ENCODE measurements at places on chromosomes 11 and 22.

GRCh38 chr11:94722735-94723134 is 45.4 kb upstream of the AMOTL1 start:
- DNase-seq, result no peak

GRCh38 chr11:117945047-117945810 is 16.0 kb upstream of the TMPRSS13 start:
- no peak for DNase-seq

DNA sequence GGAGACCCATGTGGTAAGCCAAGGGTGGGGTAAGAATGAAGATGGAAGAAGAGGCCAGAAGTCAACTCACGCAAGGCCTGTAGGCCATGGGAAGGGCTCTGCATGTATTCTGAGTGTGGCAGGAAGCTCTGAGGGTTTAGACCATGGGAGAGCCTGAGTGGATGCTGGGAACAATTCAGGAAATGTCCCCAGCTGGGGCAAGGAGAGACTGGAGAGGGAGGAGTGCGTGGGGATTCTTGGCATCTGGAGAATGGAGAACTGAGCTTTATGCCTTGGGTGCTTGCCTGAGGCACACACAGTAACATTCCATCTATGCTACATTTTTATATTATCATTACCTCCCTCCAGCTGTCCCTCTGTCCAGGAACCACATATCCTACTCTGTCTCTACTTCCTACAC is 50.4 kb upstream of the CD82 start:
- no peak for DNase-seq

DNA sequence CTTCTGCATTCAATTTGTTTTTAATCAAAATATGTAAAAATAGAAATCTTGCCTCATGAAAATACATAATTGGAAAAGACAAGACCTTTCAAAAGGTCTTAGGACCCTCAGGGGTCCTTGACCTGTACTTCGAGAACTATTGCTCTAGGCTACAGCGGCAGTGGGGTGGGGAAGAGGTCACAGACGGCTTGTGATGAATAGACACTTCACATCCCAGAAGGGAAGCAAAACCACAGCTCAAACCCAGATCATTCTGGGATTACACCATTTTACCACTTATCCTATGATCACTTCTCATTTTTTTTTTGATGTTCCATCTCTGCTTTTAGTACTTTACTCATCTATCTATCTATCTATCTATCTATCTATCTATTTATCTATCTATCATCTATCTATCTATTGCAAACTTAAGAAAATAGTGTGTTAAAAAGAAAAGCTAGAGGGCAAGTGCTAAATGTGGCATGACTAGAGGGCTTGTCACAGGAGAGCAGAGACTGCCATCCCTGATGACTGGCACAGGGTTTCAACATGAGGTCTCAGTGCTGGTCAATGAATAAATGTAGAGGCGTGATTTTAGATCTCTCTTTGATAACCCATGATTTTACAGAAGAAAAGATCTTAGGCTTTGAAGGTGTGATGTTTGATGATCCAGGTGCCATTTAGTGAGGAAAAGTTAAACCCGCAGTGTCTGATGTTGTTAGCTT is 37.1 kb downstream of the RNF141 start:
- DNase-seq, result no peak

- no peak for DNase-seq
These were observed 42.4 kb upstream of the TH start for GRCh38 chr11:2213890-2214526.

DNA sequence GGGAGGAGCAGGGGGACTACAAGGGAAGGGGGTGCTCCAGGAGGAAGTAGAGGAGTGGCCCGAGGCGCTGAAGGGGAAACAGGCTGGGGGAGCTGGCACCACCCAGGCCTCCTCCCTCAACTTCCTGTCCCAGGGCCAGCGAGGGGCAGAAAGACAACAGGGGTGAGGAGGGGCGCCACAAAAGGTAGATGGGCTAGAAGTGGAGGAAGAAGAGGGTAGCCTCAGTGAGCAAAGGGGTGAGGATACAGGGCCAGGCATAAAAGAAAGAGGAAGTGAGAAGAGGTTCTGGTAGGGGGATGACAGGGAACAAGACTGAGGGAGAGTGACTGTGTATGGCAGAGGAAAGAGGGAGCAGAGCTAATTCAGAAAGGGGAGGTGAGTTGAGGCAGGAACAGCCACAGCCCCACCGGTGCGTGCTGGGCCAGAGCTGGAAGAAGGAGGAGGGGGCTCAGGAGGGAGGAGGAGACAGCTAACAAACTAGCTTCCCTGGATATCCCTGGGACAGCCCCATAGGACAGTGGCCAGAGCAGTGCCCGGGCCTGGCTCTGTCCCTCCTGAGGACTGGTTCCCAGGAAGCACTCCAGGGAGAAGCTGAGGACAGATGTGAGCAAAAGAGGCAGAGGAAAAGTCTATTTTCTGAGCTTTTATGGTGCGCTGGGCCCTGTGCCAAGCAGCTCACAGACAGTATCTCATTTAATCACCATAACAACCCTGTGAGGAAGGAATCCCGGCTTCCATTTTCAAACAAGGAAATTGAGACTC is 8.5 kb downstream of the DCHS1 start:
- no peak for DNase-seq

- DNase-seq, result no peak
These were observed 14.2 kb downstream of the NADSYN1 start for GRCh38 chr11:71467164-71467563.

- no peak for DNase-seq
These were observed at the start of gene MLC1 for GRCh38 chr22:50085211-50085972. Gene MLC1, minus strand, starts transcription at chr22:50085426. Its CDS starts 524 bp downstream, at chr22:50084902.

GRCh38 chr11:72842653-72843330 is 28.6 kb downstream of the ATG16L2 start:
- DNase-seq, result no peak

- no peak for DNase-seq
These were observed 6.7 kb downstream of the TMEM184B start for GRCh38 chr22:38266120-38266519.

GRCh38 chr11:124670732-124671131 is 2.8 kb downstream of the SIAE start:
- DNase-seq, result no peak
